ENCODE measurements at places on chromosomes 16 and 17.

DNA sequence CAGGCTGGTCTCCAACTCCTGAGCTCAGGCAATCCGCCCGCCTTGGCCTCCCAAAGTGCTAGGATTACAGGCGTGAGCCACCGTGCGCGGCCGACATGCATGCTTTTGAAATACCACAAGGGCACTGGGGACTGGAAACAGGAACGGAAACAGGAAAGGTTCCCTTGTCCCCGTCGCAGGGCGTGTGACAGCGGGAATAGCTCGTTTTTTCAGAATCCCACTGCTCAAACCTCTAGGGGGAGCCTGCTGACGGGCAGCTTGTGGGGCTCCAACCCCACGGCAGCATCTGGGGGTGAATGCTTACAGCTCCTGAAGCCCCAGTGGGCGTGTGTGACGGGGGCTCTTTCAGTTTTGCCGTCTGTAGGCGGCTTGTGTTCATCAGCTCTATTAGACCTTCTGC lies 18.8 kb upstream of the ASGR2 start:
- DNase-seq, result peak; percentile 53

GRCh38 chr16:2815299-2815771 lies 1.7 kb upstream of the PRSS21 start:
- no peak for DNase-seq

DNA sequence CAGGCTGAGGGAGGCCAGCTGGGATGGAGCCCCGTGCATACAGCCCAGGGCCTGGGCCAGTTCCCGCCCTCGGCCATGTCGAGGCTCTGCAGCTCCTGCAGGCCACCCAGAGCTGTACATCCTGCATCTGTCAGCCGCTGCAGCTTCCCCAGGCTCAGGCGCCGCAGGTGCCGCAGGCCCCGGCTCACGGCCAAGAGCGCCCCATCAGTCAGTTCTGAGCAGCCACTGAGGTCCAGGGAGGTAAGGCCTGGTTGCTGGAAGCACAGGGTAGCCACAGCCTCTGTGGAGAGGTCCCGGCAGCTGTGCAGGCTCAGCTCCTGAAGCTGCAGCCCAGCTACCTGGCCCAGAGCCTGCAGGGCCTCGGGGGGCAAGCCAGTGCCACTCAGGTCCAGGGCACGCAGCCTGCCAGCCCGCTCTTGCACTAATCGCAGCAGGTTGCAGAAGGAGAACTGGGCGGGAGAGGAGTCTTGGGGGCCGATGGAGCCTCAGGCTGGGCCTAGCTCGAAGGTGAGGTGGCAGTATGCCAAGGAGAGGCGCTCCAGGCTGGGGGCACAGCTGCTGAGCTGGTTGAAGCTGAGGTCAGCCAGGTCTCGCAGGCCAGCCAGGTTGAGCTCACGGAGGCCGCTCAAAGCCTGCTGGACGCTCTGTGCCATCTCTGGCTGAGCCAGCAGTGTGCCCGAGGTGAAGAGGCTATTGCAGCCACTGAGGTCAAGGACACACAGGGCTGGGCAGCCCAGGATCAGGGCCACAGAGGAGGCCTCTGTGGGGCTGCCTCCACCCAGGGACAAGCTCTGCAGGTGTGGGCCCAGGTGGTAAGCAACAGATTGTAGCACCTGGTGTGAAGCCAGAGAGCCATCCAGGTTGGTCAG lies 11.4 kb downstream of the ELMO3 start:
- no peak for DNase-seq

- DNase-seq, result peak; percentile 53
Measured at GRCh38 chr17:81926451-81927151, 934 bp downstream of the MAFG start.

DNA sequence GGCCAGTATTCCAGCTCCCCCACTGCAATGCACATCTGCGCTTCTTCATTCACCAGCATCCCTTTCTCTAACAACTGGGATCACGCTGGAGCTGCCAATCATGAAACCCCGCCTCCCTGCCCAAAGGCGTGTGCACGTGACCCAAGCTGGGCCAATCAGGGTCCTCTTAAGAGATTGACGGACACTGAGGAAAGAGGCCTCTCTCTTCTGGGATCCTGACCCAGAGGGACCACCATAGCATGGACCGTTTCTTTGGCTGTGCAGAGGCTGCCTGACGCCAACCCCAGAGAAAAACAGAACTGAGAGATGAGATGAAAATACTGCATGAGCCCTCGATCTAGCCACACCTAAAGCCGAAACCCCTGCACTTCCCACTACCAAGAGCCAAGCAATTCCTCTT lies 32.0 kb downstream of the COTL1 start:
- no peak for DNase-seq

- DNase-seq, result no peak
Measured at GRCh38 chr17:68085771-68086381, 50.3 kb downstream of the KPNA2 start.

GRCh38 chr17:57864273-57864672 lies 14.4 kb upstream of the MRPS23 start:
- no peak for DNase-seq

DNA sequence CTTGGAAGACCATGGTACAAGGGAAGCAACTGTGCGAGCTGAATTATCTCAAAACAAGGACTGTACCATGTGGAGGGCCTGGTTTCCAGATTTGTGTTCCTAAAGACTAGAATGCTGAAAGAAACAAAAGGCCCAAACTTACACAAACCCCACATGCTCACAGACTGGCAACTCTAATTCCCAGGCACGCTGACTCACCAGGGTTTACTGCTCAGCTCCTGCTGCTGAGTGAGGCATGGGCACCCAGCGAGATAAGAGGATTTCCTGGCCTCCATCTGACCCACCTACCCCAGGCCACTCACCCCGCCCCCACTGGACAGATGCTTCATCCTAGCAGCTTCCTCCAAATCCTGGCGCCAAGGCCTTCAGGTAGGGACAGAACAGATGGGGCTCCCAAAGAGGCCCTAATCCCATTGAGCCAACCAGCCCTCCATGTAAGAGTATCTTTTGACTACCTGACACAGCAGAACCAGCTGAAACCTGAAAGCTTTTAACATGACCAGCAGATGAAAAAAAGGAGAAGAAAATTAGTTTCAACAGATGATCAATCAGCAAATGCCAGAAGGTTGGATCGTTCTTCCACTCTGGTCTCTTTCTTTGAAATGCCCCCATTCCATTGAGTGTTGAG lies 33.9 kb downstream of the DCUN1D3 start:
- no peak for DNase-seq

- no peak for DNase-seq
Measured at GRCh38 chr16:71927383-71927782, 32.1 kb downstream of the IST1 start.

DNA sequence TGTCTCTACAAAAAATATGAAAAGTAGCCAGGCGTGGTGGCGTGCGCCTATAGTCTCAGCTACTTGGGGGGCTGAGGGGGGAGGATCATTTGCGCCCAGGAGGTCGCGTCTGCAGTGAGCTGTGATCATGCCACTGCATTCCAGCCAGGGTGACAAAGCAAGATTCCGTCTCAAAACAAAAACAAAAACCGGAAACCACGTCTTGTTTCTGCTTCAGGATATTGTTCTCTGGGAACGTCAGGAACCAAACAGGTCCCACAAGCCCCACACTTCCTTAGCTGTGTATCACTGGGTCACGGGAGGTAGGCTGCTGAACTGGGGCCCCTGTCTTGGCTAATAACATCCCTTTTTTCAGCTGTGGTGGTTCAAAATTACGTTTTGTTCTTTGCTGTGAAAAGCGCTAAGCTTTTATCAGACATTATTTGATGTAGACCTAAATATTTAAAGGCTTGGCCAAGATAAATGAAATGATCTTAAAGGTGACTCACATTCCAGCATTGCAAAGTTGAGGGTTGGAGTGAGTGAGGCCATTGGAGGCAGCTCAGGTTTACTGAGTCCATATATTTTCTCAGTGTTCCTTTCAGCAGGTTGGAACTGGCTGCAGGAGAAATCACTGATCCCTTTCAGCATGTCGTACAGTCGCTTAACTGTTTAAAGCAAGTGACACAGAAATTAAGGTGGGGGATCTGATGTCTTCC lies 16.4 kb upstream of the SEC14L1 start:
- no peak for DNase-seq
